ENCODE measurements at places on chromosomes 2 and 18.

DNA sequence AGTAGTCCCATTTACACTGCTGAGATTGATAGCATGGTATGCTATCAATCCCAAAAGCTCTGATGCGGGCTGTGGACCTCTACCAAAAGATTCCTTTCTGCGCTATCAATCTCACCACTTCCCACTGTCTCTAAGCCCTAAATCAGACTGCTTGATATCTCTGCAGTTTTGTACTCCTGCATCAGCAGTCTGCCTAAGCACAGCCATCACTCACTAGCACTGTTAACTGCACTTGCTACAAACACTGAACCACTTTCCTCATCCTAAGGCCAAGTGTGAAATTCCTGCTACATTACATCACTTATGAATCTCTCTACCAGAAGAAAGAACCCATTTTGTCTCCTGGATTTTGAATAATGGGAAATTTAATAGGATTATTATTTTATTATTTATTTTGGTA, 237.0 kb downstream of the HNMT start:
- no peak for DNase-seq

DNA sequence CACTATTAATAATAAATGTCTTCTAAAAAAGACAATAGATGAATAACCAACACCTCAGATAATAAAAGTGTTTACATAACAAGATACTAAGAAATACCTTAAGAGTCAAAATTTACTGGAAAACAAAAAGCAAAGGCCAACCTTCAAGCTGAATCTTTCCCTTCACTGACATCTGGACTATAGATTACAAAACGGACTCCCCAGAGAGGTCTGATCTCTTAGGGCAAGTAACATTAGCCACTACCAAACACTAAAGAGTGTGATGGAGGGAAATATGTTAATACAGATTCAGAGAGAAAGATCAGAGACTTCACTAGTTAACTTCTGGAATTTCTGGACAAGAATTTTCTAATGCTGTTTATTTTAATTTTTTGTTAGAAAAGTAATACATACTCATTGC, 13.9 kb downstream of the CLASP1 start:
- DNase-seq: no peak

DNA sequence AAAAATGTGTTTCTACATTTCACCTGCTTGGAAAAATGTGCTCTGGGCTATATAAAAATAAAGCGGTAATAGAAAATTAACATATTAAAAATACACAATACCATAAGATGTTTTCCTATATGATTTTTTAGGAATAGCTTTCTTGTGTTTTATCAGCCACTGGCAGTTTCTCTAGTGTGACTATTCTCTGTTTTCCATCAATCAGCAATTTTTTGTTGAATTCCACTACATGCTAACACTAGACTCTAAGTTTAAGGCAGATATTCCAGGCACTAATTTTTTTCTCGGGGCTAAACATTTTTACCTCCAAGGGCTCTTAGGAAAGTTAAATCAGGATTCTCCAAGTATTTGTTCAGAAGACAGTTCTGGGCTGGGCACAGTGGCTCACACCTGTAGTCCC, 140.5 kb downstream of the SPHKAP start:
- no peak for DNase-seq

GRCh38 chr18:8681196-8681595, 24.2 kb upstream of the MTCL1 start:
- no peak for DNase-seq

DNA sequence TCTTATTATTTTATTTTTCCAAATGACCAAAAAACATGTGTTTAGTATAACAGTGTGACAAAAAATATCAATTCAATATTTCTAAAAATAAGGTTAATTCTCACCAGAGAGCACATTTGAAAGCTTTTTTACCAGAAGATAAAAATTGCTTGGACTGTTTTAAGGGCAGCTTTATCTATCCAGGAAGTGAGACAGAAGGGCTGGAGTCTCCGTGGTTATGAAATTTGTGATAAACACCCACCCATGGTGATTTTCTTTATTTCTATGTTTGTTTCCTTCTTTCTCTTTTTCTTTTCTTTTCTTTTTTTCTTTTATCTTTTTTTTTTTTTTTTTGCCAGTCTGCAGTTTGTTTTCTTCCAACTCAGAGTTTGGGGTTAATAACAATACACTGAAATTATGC, 298.5 kb downstream of the PIEZO2 start:
- DNase-seq: no peak

DNA sequence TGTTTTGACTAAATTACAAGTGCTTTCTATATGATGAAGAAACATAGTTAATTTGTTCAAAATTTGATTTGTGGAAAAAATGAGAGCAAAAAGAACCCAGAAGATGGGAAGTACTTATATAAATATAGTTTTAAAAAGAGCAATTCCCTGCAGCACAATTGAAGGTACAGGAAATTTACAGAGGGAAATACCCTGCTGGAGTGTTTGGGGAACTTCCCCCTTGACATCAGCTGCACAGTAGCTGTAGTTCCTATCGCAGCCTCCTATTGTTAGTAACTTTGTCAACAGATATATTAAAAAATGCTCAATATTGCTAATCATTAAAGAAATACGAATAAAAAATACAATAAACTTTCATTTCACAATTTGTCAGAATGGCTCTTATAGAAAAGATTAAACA, 1118.8 kb upstream of the ZEB2 start:
- no peak for DNase-seq

DNA sequence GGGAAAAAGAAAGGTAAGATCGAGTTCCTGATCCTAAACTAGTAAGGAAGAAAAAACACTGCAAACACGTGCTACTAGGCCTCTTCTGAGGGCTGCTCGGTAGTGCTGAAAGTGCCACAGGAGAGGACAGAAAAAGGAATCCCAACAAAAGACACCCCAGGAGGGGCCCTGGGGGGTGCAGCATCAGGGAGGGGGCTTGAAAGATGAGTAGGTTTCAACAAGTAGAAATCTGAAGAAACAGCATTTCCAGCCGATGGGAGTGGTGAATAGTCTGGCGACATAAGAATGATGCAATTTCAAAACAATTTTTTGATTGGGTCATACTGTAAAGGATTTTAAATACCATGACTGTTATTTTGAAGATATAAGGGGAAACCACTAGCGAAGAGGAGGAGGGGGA, 98.6 kb downstream of the NOL10 start:
- DNase-seq: no peak

DNA sequence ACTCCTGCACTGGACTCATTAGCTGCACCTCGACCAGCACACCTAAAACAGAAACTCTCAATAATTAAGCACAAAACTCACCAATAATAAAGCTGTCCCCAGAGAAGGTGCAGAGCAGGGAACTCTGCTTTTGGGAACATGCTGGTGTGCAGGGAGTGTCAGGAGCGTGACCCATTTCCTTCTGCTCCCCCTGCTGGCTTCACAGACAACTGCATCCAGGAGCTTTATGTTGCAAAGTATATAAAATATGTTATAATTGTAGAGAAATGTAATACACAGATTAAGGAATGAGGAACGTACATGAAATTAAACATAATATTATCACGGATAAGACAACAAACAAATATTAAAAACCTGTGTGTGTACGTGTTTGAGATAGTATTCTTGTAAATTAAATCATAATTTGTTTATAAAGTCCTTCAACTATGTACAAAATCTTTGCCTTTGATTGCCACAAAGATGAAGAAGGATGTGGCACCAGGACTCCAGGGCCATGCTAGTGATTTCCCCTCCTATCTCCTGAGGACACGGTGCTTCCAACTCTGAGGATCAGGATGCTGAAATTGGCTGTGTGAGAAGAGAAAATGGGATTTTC, 68.6 kb upstream of the MAL start:
- peak; percentile 14 for DNase-seq

DNA sequence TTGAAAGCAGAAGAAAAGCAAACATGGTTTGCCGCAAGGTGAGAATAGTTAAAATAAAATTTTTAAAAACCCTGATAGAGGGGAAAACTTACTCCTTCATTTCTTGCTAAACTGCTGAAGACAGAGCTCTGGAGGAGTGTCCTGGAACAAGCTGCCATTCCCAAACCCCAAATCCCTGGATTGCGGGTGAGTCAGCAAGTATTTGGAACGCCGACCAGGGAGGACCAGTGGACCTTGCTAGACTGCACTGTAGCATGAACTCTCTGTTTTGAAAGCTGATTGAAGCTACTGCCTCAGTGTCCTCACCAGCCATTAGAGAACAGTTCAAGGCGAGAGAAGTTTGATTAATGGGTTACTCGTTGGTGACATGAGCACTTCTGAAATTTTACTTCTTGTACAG, 99.4 kb upstream of the RASGRP3 start:
- no peak for DNase-seq

DNA sequence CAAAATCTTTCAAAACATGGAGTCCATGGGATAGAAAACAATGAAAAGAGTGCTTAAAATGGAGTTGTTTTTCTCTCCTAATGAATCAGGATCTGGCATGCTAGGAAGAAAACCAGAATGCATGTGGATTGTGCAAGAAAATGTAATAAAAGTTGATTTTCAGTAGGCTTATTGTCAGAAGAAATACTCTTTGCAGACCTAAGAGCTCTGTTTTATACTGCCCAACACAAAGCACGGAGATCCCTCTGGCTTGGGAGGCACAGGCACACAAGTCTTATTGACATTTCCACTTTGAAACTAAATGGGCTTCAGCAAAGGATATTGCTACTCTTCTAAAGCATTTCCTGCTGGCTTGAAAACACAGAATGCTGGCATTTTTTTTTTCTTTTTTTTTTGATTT, 15.5 kb upstream of the DAPL1 start:
- no peak for DNase-seq

DNA sequence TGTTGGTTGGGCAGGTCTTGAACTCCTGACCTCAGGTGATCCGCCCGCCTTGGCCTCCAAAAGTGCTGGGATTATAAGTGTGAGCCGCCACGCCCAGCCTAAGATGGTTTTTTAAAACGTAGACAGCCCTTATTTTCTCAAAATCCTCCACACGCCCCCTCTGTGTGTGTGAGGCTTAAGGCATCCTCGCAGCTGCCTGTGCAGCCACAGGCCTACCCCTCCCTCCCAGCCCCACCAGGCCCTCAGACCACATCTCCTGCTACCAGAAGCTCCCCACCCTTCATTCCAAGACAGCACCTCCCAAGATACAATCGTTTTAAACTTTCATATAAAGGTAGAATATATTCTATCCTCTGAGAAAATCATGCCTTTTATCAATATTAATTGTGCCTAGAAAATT, 4.8 kb downstream of the ANO7 start:
- no peak for DNase-seq

- no peak for DNase-seq
Observed at GRCh38 chr2:23418461-23418911, 33.5 kb downstream of the KLHL29 start.

All from NCI-H1092 treated with DMSO at 0.1 percent for 48 hours (cell line).